ENCODE measurements at places on chromosomes 16 and 17. TPM values are rescaled to one million over a fixed set of nuclear protein-coding genes. Genes with fewer than 3 reads are reported as not detected.

Gene SPATA22
- 0.39 TPM for total RNA-seq

Gene KCTD2
- total RNA-seq: 11.6 TPM

Gene MRPL10
- 10.0 TPM for total RNA-seq

Gene ROGDI
- total RNA-seq: 5.3 TPM

Gene PITPNM3
- total RNA-seq: 6.0 TPM

Gene KDM8
- 1.7 TPM for total RNA-seq

Gene ZG16B
- total RNA-seq: 2.6 TPM

Gene UNC119
- 18.8 TPM for total RNA-seq

Gene ICAM2
- 18.6 TPM for total RNA-seq

Gene DERL2
- 24.2 TPM for total RNA-seq

Gene AURKB
- 12.4 TPM for total RNA-seq

Gene WNT9B
- not detected for total RNA-seq

All from skin of body (tissue), 3 donors.